Liver (tissue), 10 donors: ENCODE measurements at places on chromosomes 4 and X. TPM values are rescaled to one million over a fixed set of nuclear protein-coding genes. Genes with fewer than 3 reads are reported as not detected.

Gene ARMCX4
- total RNA-seq, result 2.1 TPM

Gene CTSO
- total RNA-seq, result 20.7 TPM

DNA sequence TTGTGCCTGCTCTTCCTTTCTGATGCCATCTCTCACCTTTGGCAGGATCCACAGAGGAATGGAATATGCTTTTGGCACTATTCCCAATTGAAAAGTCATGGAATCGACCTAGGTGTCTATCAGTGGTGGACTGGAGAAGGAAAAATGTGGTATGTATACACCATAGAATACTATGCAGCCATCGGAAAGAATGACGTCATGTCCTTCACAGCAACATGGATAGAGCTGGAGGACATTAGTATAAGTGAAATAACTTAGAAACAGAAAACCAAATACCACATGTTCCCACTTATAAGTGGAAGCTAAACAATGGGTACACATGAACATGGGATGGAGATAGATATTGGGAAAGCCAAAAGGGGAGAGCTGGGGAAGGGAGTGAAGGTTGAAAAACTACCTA, 58.3 kb upstream of the SMIM31 start:
- H3K4me3 ChIP-seq, result no peak overlapping the region
- H3K4me1 ChIP-seq, result no peaks in the 10 kb centered on the region
- no peak overlapping the region for H3K27ac ChIP-seq

GRCh38 chr4:22668301-22668700, 24.4 kb upstream of the GBA3 start:
- no peak overlapping the region for H3K4me3 ChIP-seq
- no peaks in the 10 kb centered on the region for H3K27me3 ChIP-seq
- peak overlapping the region; percentile 49 for H3K27ac ChIP-seq
- H3K4me1 ChIP-seq, result no peaks in the 10 kb centered on the region

- H3K27me3 ChIP-seq, result no peaks in the 10 kb centered on the region
- H3K27ac ChIP-seq, result no peak overlapping the region
- DNase-seq, result no peak
- peak overlapping the region; percentile 62 for H3K4me3 ChIP-seq
Measured at GRCh38 chrX:81202456-81202819, 536 bp downstream of the SH3BGRL start.

DNA sequence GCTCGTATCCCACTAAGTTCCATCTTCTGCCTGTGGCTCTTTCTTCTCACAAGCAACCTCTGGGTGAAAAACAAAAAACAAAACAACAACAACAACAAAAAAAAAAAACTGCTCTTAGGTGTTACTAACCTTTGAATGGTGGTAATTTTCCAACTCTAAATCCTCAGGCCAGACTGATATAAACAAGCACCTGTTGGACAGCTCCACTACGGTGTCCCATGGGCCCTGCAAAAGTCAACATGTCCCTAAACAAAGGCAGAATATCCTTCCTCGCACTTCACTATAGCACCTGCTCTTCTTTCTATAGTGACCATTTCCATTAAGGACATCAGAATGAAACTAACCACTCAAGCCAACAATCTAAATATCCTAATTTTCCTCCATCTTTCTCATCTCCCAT, 54.6 kb upstream of the PARM1 start:
- H3K4me3 ChIP-seq, result no peak overlapping the region
- H3K27ac ChIP-seq, result no peak overlapping the region
- H3K27me3 ChIP-seq, result no peaks in the 10 kb centered on the region
- H3K36me3 ChIP-seq, result no peaks in the 10 kb centered on the region
- H3K4me1 ChIP-seq, result no peaks in the 10 kb centered on the region
- DNase-seq, result no peak

- H3K4me1 ChIP-seq, result no peaks in the 10 kb centered on the region
- no peaks in the 10 kb centered on the region for H3K27me3 ChIP-seq
- DNase-seq, result no peak
- no peaks in the 10 kb centered on the region for H3K36me3 ChIP-seq
Measured at GRCh38 chrX:143121477-143121876, 95.7 kb downstream of the SPANXN4 start.

- H3K27me3 ChIP-seq, result no peaks in the 10 kb centered on the region
- no peak overlapping the region for H3K27ac ChIP-seq
- no peaks in the 10 kb centered on the region for H3K4me1 ChIP-seq
- no peak overlapping the region for H3K4me3 ChIP-seq
- DNase-seq, result no peak
- no peaks in the 10 kb centered on the region for H3K36me3 ChIP-seq
Measured at GRCh38 chrX:133723930-133724329, 261.5 kb downstream of the GPC3 start.

DNA sequence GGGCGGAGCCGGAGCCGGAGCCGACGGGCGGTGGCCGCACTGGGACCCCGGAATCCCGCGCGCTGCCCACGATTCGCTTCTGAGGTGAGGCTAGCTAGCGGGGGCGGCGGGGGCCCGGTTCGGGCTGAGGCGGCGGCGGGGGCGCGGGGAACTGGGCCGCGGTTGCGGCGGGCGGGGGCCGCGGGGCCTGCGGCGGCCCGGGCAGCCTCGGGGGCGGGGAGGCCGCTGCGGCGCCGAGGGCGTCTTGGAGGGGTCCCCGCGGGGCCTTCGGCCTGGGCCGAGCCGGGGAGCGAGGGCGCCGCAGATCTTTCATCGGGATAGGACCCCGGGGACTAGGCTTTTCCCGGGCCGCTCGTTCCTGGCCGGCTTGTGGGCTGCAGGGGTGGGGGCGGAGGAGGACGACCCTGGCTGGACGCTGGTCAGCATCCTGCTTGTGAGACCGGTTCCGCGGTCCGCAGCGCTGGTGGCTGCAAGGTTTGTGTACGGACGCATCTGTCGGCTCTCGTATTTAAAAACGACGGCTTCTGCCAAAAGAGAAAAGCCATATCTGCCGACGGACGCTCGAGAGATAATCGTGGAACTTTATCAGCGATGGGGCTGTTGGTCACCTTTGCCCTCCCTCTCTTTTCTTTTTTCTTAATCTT, 419 bp downstream of the ADD1 start:
- H3K27me3 ChIP-seq, result no peaks in the 10 kb centered on the region
- peaks cover 9% of the 10 kb centered on the region for H3K4me1 ChIP-seq
- H3K36me3 ChIP-seq, result no peaks in the 10 kb centered on the region
- DNase-seq, result peak; percentile 57
- peak overlapping the region; percentile 100 for H3K4me3 ChIP-seq
- peak overlapping the region; percentile 76 for H3K27ac ChIP-seq
